ENCODE measurements at places on chromosomes 13 and 19. TPM values are rescaled to one million over a fixed set of nuclear protein-coding genes. Genes with fewer than 3 reads are reported as not detected.

Gene CELF5
- 0.10 TPM for total RNA-seq

Gene PEG3
- total RNA-seq: 332 TPM

Gene ZNF227
- 23.4 TPM for total RNA-seq

Gene RPL36
- total RNA-seq: 293 TPM

Measured in tongue (tissue), 3 donors.